ENCODE measurements at places on chromosomes 3 and 15.
A peak's percentile ranks its signal among the peaks of the same experiment; 100 is the strongest.

GRCh38 chr3:104632521-104632920 lies 734.2 kb upstream of the ALCAM start:
- DNase-seq = no peak

GRCh38 chr15:45496658-45497057 lies 25.9 kb downstream of the SLC30A4 start:
- no peak for DNase-seq

- DNase-seq = no peak
Observed at GRCh38 chr3:95615592-95616310, 1198.6 kb upstream of the EPHA6 start.

DNA sequence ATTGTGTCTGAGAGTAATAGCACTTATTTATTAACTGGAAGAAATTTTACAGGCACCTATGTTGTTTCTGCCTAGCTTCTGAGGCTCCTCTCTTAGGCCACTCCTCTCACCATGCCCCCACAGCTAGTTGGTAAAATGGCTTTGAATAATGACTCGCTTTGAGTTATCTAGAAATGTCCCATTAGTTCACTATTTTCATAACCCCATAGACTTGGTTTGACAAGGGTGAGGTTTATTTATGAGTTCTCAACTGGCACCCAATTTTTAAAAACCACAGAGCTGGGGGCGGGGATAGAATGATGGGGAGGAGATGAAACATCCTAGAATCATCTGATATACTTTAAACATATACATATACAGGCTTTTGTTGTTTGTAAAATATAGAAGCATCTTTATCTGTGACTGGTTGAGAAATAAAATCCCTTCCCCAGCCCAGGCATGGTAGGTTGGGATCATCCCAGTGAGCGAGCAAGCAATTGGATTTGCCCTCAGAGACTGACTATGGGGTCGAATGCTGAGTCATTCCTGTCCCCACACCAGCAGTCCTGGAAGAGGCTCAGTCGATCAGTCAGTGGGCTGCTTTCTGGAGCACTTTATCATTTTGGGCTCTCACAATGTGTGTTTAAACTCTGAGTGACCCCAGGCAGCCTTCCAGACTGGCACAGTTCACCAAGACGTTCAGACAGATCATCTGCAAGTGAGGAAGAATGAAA lies 60.2 kb upstream of the TSEN2 start:
- DNase-seq = no peak

- DNase-seq = no peak
Observed at GRCh38 chr3:122074621-122075265, 19.6 kb downstream of the CD86 start.

DNA sequence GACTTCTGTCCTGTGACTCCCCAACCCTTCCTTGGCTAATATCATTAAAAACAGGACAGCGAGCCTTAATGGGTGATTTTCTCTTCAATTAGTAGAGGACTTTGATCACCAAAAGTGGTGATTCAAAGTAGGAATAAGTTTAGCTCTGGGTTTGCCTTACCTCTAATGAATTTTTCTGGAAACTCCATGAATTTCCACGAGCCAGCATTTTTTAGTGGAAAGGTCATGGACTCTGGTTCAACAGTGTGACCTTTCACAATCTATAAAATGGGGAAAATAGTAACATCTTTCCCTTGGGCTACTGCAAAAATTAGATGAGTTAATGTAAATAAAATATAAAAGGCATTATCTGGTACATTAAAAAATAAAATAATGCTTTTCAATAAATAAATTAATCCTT lies 417.8 kb upstream of the NR2F2 start:
- no peak for DNase-seq

- no peak for DNase-seq
Observed at GRCh38 chr3:182710557-182711157, 82.6 kb upstream of the ATP11B start.

- no peak for DNase-seq
Observed at GRCh38 chr15:45441686-45442085, 63.3 kb upstream of the GATM start.

DNA sequence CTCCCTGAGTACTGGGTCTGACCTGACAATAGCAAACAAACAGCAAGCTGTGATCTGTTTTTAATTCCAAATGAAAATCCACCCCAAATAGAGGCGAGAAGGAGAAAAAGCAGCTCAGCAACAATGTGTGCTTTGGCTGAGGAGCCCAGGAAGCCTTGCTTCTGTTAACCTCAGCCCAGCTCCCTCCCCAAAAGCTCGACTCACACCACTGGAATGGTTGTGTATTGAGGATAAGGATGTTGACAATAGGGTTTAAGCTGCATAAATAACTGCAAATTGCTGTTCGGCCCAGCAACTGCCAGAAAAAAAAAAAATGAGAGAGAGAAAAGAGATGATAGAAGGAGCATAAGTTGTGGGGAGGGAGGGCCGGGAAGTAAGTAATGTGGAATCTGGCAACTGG lies 104.0 kb upstream of the TBC1D5 start:
- DNase-seq = no peak

- DNase-seq = no peak
Observed at GRCh38 chr3:178546079-178546478, 9.8 kb downstream of the KCNMB2 start.

- DNase-seq = no peak
Observed at GRCh38 chr15:38401106-38401505, 52.8 kb upstream of the FAM98B start.

- DNase-seq = no peak
Observed at GRCh38 chr3:963755-964154, 129.1 kb upstream of the CNTN6 start.

- DNase-seq = no peak
Observed at GRCh38 chr3:113151461-113152031, 59.8 kb upstream of the BOC start.

DNA sequence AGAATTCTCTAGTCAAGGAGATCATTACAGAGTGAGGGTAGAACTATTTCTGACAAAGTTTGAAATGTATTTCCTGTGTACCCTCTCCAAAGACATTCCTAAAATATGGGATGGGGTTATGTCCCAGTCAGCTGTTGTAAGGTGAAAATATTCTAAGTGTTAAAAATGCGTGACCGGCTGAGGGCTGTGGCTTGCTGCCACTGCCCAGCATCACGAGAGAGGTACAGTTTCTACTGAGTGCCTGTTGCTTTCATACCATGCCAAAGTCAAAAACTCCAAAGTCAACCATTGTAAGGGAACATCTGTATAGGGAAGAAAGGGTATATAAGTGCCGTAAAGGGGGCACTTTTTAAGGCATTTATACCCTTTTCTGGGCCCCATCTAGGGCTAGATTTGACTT lies 30.9 kb downstream of the MAP6D1 start:
- no peak for DNase-seq

GRCh38 chr15:81948222-81948621 lies 97.6 kb downstream of the MEX3B start:
- no peak for DNase-seq

DNA sequence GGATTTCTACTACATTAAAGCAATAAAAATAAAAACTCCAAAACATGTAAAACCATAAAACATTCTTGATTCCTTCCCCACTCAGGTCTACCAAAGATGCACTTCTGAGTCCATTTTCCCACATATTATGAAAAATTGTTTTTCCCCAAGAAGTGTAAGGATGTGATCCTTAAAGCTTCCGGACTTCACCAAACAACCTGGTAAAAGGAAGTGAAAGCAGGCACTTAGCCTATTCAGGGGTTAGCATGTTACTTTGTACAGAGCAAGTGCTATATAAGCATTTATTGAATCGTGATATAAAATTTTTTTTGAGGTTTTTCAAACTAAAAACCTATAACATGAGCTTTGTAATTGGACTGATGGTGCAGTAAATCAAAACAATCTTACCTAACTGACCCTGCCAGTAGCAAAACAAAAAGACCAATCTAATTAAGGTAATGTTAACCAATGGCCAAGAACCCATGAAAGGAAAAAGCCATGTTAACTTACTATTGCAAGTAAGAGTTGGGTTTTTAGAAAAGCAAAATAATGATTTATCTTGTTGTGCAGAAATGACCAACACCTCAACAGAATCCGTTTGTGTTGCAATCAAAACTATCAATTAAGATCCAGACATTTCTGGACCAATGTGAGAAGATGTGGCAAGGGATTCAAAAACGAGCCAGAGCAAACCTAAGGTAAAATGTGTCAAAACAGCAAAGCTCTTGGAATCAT lies 1.8 kb downstream of the SETD2 start:
- DNase-seq = no peak

DNA sequence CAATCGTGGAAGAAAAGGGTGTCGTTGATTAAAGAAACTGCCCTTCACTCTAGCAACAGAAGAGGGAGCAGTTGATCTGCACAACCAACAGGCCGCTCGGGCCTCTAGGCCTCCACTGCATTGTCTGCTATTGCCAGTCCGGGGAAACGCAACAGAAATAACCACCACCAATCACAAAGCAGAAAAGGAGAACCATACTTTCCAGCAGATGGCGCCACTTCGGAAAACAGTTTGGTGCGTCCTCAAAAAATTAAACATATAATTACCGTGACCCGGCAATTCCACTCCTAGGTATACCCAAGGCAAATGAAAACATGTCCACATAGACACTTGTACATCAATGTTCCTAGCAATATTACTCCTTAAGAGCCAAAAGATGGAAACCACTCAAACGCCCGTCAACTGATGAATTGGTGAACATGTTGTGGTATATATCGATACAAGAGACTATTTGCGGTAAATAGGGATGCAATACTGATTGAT lies 154.1 kb downstream of the TJP1 start:
- no peak for DNase-seq

- no peak for DNase-seq
Observed at GRCh38 chr3:42741796-42742195, 31.3 kb downstream of the CCDC13 start.

- no peak for DNase-seq
Observed at GRCh38 chr3:89955156-89955555, 847.7 kb downstream of the EPHA3 start.

DNA sequence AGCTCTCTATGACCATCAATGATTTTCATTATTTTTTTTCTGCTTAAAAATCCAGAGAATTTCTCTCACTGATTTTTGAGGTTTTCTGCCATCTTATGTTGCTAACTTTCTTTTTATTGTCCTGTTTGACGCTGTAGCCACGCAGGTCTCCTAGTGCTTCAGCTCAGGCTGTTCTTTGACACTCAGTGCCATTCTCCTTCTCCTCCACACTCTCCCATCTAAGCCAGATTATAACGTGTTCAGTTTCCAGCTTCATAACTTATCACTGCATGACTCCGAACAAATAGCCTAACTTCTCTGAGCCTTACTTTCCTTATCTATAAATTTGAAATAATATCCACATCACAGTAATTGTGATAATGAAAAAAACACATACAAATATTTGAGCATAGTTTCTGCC lies 22.8 kb upstream of the ST3GAL6 start:
- no peak for DNase-seq

DNA sequence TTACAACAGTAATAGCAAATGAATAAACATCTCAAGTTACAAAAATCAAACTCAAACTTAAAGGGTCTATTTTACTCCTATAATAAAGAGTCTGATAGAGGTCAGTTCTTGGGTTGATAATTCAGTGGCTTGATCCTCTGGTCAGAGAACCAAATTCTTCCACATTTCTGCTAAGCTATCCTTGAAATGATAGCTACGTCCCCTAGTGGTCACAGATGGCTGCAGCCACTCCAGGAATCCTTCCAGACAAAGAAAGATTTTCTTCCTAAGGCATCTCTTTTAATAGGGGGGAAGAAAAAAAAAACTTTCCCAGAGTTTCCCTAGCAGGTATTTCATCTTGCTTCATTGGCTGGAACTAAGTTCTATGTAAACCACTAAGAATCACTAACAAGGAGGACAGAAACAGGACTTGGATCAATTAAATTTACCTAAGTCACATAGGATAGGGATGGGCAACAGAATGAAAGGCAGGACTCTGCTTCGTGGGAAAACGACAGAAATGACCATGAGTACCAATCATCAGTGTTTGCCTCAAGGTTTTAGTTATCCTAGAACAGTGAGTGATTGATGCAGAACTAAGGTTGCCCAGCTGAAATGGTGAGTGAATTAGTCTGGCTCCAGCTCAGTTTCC lies 160.7 kb downstream of the STAC start:
- peak; percentile 15 for DNase-seq

GRCh38 chr3:107446706-107447105 lies 69.5 kb downstream of the CCDC54 start:
- DNase-seq = no peak

- DNase-seq = no peak
Observed at GRCh38 chr3:152120601-152121269, 148.0 kb upstream of the MBNL1 start.

GRCh38 chr15:73935547-73935946 lies 9.3 kb downstream of the LOXL1 start:
- DNase-seq = no peak

GRCh38 chr15:57436961-57437360 lies 60.7 kb downstream of the CGNL1 start:
- DNase-seq = no peak

- no peak for DNase-seq
Observed at GRCh38 chr15:68980786-68981185, 33.7 kb upstream of the NOX5 start.

DNA sequence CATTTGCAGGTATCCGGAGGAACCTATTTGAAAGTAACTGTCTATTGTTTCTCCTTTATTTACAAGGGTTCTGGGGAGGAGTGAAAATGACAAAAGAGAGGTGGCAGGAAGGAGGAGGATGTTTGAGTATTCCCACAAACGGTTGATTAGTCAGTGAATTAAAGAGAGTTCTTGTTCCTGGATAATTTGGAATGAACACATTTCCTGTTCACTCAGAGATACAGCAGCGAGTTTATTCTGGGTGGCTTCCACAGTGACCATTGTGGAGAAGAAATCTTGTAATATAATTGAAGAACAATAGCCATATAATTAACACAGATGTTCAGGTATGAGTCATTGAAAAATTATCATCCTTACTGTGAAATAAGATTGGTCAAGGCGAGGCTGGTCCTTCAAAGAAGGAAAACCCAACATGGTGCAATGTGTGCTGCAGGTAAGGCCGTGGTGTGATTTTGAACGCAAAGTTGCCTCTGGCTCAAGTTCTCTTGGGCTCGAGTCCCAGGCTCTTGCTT lies 77.3 kb downstream of the NFKBIZ start:
- no peak for DNase-seq

- peak; percentile 32 for DNase-seq
Observed at GRCh38 chr3:187112934-187113793, 26.1 kb downstream of the RPL39L start.

- DNase-seq = no peak
Observed at GRCh38 chr3:116905334-116905733, 195.8 kb downstream of the TUSC7 start.

- no peak for DNase-seq
Observed at GRCh38 chr3:9087831-9088413, 124.7 kb upstream of the RAD18 start.

GRCh38 chr15:67862750-67863441 lies 23.1 kb upstream of the RNU6-1 start:
- DNase-seq = no peak
